CD8-positive, alpha-beta T cell (primary cell): ENCODE measurements at places on chromosomes 2 and 18.

DNA sequence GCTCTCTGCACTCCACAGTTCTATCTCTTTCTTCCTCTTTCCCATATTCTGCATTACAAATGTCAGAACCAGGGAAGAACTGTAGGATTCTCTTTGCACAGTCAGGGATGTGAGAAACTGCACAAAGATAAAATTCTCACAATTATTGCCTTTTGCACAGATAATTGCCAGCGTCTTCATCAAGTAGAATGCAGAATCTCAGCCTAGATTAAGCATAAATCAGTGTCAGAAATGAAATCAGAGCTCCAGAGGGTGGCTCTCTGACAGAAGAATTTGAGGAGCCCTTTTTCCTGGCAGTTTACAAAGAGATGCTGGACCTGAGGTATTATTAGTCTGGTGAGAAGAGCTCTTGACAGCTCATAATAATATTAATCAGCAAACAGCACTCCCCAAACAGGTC, 173.1 kb downstream of the PTH2R start:
- no peak for DNase-seq

GRCh38 chr2:3505771-3506170, 13.6 kb downstream of the ADI1 start:
- no peak for DNase-seq

DNA sequence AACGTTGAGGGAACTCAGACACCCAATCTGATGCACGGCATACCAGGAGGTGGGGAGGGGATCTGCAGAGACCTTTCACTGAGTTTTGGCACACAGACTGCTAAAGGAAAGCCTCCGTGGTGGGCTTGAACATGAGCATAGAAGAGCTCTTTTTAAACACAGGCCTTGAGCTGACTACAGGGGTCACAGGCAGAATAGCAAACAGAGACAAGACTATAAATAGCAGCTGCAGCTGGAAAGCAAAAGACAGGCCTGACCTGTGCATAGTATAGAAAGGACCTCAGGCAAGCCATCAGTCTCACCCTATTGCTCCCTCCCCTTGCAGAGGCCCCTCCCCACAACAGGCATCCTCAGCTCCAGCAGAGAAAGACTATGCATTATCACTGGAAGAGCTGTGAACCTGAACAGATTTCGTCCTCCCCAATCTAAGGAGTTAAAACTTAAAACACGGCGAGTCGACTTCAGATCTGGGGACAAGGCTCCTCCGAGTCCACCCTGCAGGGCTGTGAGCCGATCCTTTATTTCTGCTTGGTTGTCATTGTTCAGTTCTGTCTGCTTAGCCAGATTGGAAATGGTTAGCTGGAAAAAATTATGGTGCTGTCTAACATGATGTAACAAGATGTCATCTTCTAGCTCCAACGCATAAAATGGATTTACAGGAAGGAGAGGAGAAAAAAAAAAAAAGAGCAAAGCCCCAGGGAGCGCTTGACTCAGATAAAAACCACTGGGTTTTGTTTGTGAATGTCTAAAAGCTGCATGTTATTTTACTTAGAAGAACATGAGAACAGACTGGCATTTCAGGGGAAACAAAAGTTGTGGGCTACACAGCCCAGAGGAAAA, 25.2 kb upstream of the LCLAT1 start:
- DNase-seq, result no peak

DNA sequence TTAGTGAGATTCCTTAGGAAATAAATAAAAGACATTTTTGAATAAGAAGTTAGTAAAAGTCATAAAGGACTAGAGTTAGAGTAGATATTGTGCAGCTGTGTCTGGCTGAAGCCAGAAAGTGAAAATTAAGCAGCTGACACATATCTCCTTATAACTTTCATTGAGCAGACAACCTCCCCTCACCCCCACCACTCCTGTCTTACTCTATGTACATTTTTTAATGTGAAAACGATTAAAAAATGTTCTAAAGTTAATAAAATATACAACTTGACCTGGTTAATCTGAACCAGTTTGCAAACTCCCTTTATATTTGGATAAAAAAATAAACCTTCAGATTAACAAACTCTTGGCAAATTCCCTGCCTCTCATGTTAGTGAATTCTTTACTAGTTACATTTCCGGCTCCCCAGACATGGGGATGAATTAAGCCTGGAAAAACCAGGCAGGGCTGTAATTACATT, 462.8 kb downstream of the MEIS1 start:
- DNase-seq, result no peak

GRCh38 chr2:15141211-15141610, 419.9 kb downstream of the NBAS start:
- no peak for DNase-seq
